ENCODE measurements at places on chromosomes 6 and 20.

GRCh38 chr6:161584051-161584450, 310.2 kb upstream of the AGPAT4 start:
- no peak for DNase-seq

- no peak for DNase-seq
Measured at GRCh38 chr20:56343861-56344381, 14.9 kb upstream of the FAM210B start.

DNA sequence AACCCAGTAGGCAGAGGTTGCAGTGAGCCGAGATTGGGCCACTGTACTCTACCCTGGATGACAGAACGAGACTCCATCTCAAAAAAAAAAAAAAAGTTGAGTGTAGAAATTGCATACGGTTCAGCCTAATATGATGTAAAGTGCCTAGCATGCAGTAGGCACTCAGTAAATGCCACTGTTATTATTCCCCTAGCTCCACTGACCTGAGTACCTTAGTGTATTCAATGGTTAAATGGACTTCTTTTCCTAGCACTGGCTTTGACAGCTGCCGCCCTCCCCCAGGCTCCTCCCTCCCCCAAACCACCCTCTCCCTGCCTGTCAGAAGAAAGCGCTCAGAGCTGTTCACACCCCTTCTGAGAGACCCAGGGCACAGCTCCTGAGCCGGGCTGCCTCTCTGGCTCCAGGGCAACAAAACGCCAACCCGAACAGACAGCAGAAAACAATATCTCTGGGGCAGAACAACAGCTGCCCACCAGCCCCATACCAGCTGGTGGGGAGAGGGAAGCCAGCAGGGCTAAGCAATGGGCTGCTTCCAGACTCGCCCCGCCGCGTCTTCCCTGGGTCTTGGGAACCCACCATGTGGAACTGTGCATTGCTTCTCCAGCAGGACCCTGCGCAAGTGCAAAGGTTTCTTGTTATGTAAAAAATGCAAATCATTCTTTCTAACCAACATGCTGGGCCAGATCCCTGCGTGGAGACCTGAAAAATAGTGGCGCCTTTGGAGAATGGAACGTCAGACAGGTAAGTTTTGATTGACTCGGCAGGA, 4.5 kb downstream of the CPNE5 start:
- no peak for DNase-seq

- DNase-seq: no peak
Measured at GRCh38 chr6:87922196-87922946, 125.3 kb upstream of the SPACA1 start.

- DNase-seq: no peak
Measured at GRCh38 chr20:5786930-5787795, 37.0 kb downstream of the SHLD1 start.
